Activated naive CD8-positive, alpha-beta T cell treated with anti-CD3 and anti-CD28 coated beads, Interleukin-2, amount 10 ng/mL, durations not matched to agents 7 days and 5 days (primary cell): ENCODE measurements at places on chromosomes 2 and 18.
A peak's percentile ranks its signal among the peaks of the same experiment; 100 is the strongest.

GRCh38 chr2:160245614-160246155 lies 45.6 kb upstream of the ITGB6 start:
- DNase-seq = no peak

- DNase-seq = no peak
Observed at GRCh38 chr2:25787020-25787419, 91.3 kb downstream of the ASXL2 start.

GRCh38 chr18:74082742-74083556 lies 64.7 kb downstream of the FBXO15 start:
- peak; percentile 53 for DNase-seq

- no peak for DNase-seq
Observed at GRCh38 chr2:241736111-241736510, 1.7 kb downstream of the D2HGDH start.

DNA sequence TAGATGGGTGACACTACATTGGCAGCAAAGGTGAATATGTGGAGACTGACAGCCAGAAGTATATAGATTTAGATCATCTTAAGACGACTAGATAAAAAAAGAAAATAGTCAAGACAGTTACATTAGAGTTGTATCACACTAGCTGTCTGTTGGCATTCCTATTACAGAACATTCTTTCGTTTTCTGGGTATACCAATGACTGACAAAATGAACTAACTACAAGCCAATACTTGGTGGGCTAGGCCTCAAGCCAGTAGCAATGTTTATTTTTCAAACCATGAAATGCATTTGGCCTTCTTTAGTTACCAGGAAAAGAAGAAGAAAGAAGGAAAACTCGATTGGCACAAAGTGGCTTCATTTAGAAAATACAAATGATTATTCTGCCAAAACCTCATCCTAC lies 944.9 kb upstream of the ZEB2 start:
- DNase-seq = no peak

GRCh38 chr2:70526126-70526525 lies 27.5 kb downstream of the TGFA start:
- DNase-seq = no peak

DNA sequence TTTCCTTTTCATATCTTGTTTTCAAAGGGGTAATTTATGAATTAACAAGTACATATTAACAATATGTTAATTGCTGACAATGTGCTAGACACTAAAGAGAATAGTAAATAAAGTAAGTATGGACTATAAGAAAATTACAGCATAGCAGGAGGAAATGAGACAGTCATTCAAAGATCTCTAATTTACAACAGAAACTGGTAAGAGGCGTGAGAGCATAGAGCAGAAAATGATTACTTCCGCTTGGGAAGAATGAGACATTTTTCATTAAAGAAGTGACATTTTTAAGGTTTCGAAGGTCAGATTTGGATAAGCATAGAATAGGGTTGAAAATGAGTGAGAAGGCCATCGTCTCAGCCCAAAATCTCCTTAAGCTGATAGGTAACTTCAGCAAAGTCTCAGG lies 184.4 kb upstream of the SESTD1 start:
- no peak for DNase-seq

- no peak for DNase-seq
Observed at GRCh38 chr2:75894170-75894569, 183.5 kb upstream of the GCFC2 start.

DNA sequence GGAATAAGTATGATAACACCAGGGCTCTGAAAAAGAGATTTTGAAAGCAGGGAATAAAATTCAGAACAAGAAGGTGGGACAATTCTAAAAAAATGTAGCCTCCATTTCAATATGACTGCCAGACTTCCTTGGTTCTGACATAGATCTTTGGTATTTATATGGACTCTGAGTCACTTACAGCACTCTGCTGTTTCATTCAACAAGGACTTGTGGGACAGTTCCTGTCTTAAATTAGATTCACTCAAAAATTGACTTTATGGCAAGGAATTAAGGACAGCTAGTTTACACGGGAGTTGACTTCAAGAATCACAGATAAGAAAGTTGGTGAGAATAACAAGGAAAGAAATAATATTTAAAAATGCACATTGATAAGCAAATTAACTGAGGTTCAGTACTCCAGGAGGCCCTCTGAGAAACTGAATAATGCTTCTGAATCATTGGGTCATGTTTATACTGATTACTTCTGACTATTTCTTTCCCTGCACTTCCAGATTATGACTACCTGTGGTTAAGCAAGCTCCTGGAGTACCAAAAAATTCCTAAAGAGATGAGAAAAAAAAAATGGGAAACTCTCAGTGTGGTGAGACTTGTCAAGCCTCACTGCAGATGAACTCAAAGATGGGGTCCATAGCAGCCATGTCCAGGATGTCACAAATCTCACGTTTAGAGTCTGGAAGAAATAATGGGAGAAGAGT lies 828.3 kb upstream of the PIK3C3 start:
- no peak for DNase-seq

DNA sequence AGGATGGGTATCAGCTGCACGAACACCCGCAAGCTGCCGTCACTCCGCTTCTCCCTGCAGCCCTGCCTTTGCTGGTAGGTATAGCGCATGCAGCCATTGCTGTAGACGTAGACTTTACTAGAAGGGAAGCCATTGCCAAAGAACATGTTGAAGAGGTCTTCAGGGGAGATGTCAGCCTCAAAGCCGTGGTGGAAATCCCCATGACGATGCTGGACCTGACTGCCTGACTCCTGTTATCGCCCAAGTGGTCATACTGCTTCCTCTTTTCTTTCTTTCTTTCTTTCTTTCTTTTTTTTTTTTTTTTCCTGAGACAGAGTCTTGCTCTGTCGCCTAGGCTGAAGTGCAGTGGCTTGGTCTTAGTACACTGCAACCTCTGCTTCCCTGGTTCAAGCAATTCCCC lies 68.7 kb upstream of the SPRED2 start:
- DNase-seq = no peak

DNA sequence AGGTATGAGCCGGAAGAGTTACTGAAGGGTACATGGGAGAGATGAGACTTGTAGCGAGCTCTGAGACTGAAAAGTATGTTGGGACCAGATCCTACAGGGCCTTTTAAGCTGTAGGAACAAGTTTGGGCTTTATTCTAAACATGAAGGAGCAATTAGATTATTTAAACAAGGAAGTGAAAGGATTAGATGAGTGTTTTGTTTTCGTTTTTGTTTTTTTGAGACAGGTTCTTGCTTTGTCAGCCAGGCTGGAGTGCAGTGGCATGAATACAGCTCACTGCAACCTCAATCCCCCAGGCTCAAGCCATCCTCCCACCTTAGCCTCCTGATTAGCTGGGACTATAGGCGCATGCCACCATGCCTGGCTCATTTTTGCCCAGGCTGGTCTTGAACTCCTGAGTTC lies 110.7 kb downstream of the C1D start:
- DNase-seq = no peak

DNA sequence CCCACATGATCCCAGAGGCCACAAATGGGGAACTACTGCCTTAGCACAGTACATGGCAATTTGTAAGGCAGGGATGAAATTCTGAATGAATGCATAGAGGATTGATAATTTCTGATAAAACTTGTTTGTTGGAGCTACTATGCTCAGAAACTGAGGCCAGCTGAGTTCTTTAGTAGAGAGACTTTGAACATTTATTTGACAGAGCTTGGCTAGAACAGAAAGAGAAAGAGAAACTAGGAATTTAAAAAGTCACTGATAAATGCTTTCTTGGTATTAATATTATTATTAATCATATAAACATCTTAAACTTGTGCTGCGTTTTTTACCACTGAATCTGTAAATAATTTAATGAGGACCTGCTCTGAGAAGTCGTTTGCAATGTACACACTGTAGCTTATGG lies 923.7 kb upstream of the CNTNAP5 start:
- DNase-seq = no peak

DNA sequence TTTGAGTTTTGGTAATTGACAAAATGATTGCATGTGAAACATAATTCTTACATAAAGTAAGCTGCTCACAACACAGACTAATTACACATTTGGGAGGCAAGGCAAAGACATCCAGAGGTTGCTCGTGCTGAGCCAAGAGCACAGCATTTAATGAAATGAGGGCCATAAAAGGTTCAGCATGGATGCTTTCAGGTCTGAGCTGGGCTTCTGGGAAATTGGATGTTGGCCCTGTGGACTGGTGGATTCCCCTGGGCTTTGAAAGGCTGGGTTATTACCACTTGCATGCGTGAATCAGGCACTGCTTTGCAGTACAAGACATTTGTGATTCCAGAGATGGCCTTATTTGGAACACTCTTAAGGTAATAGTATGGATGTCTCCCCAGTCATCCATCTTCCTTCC lies 533.5 kb upstream of the NRP2 start:
- DNase-seq = no peak

DNA sequence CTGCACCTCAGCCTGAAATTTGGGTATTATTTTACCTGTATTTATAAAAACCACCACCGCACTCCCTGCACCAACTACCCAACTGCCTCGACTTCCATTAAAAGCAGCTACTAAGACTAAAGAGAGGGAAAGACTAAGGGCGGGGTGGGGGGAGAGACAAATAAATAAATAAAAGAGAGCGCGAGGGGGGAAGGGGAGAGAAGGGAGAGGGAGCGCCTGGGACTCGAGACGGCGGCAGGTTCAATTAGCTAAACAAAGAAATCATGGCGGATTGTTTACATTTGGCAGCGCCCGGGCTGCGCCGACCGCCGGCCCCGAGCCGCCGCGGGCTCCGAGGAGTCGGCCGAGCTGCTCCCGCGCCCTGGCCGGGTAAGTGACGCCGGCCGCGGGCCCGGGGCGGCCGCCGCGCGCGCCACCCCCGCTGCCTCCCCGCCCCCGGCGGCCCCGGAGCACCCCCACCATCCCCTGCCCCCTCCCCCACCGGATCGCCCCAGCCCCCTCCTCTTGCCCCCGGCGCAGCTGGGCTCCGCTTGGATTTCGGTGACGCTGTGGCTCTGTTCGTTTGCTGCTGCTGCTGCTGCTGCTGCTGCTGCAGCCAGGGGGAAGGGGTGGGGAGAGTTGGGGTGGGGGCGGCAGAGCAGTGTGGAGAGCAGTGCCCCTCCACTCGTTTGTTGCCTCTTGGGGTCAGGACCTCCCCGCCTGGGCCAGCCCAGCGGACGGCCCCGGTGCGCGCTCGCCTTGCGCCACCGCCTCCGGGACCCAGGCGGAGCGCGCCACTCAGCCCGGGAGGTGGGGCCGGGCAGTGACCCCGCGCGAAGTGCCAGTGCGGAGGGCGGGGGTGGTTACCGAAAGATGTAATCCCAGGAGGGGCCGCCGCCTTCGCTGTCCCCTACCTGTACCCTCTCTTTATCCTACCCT lies 187.2 kb upstream of the FANCL start:
- DNase-seq = no peak

GRCh38 chr2:5410991-5411700 lies 281.0 kb upstream of the SOX11 start:
- no peak for DNase-seq

DNA sequence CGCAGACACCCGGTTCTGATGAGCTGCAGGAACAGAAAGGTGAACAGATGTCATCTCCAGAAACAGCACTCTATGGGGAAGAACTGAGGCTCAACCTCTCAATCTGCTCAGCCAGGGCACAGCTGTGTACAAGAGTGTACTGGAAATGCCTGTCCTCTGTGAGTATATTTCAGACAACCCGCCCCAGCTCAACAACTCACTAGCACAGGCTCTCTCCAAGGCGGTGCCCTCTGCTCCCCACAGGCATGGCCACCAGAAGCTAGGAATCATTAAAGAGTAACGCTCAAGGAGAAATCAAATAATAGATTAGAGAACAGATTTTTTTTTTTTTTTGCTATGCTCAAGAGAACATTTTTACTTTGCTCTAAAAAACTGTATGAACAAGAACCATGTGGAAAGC lies 43.8 kb downstream of the WDFY1 start:
- DNase-seq = no peak

- no peak for DNase-seq
Observed at GRCh38 chr2:12155303-12156051, 409.0 kb downstream of the LPIN1 start.

DNA sequence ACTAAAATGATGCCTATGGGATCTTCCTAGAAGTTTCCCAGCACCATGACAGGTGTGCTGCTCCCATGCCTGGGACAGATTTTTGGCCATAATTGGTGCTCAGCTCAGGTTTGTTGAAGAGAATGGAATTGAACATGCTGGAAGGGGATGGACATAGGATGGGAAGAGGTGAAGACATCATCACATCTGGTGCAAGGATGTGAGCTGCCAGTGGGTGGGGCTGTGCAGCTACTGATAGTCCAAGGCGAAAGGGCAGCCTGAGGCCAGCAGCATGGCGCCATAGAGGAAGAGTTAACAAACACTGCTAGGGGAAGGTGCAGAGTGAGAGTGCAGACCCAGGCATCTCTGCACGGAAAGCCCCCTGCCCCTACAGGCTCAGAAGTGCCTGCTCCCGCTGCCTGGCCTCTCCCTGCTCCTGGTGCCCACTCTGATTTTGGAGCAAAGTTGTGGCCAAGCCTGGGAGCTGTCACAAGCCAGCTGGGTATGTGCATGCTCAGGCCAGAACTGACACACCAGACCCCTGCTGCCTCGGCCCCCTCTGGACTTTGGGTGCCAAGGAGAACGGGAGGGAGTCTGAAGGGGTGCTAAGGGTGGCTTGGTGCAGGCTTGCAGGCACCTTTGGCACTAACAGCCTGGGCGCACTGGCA lies 178.6 kb downstream of the ZBTB7C start:
- DNase-seq = no peak

GRCh38 chr2:215401896-215402379 lies 33.9 kb downstream of the FN1 start:
- DNase-seq = no peak
